ENCODE measurements at places on chromosomes 16 and 17. TPM values are rescaled to one million over a fixed set of nuclear protein-coding genes. Genes with fewer than 3 reads are reported as not detected.

The PIK3R6 gene
- not detected for total RNA-seq

The MYH13 gene
- not detected for total RNA-seq

The MLLT6 gene
- total RNA-seq: 38.6 TPM

The NETO2 gene
- total RNA-seq: 0.93 TPM

The TNFRSF17 gene
- total RNA-seq: not detected

The SDK2 gene
- 1.5 TPM for total RNA-seq

The KRT23 gene
- not detected for total RNA-seq

The FBXO39 gene
- not detected for total RNA-seq

The KRTAP4-5 gene
- total RNA-seq: not detected

The VPS25 gene
- 37.9 TPM for total RNA-seq

The TNFRSF13B gene
- not detected for total RNA-seq

The DNASE1L2 gene
- total RNA-seq: 0.83 TPM

The MYH3 gene
- 0.22 TPM for total RNA-seq

The TMEM238L gene
- total RNA-seq: not detected

- no peak for DNase-seq
These were observed 7.8 kb downstream of the NR1D1 start for GRCh38 chr17:40092581-40092980.

DNA sequence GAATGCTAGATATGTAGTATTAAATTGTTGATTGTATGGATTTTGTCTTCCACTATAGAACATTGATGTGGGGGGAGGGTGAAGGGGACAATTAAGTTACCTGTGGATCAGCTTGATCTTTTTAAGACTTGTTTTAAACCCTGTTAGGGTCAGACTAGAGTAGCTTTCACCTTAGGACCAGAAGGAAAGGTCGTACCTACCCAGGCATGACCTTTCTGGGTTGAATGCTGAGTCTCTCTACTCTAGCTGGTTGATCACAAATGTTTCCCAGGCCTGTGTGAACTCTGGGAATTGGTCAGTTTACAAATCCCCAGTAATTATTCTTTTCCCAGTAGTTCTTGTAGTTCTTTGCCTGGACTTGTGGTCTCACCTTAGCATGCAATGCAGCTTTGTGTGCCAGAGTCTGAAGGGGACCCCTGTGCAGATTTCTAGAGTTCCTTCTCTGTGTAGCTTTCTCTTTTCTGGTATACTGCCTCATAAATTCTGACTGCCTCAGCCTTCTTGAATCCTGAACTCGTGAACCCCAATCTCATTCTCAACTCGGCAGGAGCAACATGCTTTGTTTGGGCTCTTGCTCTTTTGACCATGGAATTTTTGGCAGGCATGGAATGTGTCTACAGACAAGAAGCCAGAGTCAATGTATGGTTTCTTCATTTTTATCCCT, 54.1 kb downstream of the VMP1 start:
- DNase-seq: no peak

GRCh38 chr16:28524681-28525171, 14.0 kb downstream of the NUPR1 start:
- DNase-seq: no peak

DNA sequence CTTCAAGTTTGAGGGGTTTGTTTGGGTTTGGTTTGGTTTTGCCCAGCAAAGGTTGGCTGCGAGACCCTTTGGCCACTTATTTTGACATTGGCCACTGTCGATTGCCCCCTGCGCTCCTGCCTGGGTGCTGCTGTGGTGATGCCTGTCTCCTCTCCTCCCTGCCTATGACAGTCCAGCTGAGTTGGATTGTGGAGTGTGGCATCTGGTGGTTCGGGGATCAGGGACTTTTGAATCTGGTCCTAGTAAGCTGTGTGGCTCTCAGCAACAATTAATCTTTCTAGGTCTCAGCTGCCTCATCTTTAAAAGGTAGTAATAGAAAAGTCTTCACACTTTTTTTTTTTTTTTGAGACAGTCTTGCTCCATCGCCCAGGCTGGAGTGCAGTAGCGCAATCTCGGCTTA, 27.1 kb downstream of the CDK5RAP3 start:
- no peak for DNase-seq

- no peak for DNase-seq
These were observed 237.1 kb downstream of the NTN1 start for GRCh38 chr17:9258115-9259015.

DNA sequence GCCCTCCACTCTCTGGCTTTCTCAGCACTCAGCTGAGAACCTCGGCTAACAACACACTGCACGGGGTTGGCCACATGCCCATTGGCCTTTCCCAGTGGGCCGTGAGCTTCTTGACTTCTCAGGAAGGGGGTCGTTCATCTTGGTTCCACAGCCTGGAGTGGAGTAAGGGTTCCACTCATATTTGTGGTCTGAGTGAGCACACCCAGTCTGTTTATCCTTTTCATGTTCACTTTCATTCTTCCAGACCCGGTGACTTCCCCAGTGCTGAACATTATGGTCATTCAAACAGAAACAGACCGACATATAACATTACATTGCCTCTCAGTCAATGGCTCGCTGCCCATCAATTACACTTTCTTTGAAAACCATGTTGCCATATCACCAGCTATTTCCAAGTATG, 8.2 kb downstream of the MILR1 start:
- no peak for DNase-seq

- no peak for DNase-seq
These were observed 10.8 kb downstream of the MRPS23 start for GRCh38 chr17:57838857-57839570.

GRCh38 chr16:75264457-75264998, 13.1 kb upstream of the BCAR1 start:
- no peak for DNase-seq

- no peak for DNase-seq
These were observed 525.8 kb upstream of the GOT2 start for GRCh38 chr16:59259950-59260319.

DNA sequence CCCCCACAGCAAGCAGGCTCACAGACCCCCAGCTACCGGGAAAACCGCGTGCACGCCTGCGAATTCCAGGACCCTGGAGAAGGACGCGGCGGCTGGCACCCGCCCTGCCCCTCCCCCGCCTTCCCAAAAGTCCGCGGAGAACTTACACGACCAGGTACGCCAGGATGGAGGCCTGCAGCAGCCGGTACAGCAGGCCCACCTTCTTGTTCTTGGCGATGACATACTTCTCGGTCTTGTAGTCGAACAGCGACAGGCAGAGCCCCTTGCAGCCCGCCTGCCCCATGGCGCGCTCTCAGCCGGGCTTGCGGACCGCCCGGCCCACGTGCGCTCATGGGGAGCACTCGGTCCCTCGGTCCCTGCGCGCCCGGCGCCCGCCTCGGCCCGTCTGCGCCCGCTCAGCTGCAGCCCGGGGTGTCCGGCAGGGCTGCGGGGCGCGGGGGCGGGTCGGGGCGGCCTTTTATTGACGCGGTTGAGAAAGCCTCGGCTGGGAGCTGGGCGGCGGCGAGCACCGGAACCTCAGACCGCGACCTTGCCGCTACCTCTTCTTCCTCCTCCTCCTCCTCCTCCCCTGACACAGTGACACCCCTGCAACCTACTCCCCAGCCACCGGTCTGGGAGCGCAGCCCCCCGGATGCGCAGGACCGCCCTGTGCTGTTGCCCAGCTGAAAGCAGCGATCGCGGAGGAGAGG, at the start of gene P2RX5:
TSS of gene P2RX5 (minus strand) at position 433 of the 689 bp plus-strand sequence. CDS start at position 283, 150 bp downstream.
- DNase-seq: no peak

DNA sequence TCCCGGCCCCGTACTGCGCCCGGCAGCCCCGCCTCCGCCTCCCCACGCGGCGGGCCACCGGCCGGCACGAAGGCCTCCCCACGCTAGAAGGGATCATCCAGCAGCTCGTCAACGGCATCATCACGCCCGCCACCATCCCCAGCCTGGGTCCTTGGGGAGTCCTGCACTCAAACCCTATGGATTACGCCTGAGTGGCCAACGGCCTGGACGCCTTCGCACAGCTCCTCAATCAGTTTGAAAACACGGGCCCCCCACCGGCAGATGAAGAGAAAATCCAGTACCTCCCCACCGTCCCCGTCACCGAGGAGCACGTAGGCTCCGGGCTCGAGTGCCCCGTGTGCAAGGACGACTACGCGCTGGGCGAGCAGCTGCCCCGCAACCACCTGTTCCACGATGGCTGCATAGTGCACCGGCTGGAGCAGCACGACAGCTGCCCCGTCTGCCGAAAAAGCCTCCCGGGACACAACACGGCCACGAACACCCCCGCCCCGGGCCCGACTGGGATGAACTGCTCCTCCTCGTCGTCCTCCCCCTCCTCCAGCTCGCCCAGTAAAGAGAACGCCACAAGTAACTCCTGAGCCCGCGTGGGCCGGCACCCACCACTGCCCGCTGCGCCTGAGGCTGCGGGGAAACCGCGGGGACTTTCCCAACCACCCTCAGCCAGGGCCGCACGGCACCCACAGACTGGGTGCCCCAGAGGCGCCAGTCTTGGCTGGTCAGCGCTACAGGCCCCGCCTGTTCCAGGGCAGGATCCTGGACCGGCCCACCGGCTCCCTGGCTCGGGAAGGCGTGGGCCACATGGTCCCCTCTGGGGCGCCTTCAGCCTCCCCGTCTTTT, 39.0 kb upstream of the AKAP1 start:
- DNase-seq: no peak

GRCh38 chr17:79126139-79126538, 51.5 kb downstream of the ENGASE start:
- DNase-seq: no peak

GRCh38 chr16:75590920-75591843, 25.0 kb downstream of the GABARAPL2 start:
- peak; percentile 86 for DNase-seq

DNA sequence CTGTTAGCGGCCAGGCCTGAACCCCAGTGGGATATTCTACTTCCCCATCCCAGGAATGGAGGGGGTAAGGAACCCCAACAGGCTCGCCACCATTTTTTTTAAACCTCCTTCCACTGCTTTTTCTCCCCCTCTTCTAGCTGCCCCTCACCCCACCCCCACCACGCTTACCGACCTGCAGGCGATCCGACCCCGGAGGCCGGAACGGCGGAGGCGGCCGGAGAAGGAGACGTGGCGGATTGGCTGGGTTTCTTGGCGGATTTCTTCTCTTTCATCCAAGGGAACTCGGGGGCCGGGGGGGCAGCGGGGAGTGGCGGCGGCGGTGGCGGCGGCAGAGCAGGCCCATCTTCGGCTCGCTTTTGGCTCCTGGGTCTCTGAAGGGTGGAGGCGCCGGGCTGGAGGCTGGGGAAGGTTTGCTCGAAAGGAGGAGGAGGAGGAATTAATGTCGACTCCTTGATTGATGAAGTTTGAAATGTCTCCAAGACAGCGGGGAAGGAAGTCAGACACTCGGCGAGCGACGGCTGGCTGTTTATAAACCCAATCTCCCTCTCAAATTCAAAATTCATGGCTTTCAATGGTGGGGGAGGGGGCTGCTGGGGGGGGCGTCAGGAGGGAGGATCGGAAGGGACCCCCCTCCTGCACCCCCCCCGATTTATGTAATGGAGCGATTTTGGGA, 424 bp downstream of the HOXB2 start:
- peak; percentile 90 for DNase-seq

- DNase-seq: no peak
These were observed 8.4 kb downstream of the FBRS start for GRCh38 chr16:30666681-30667080.

- DNase-seq: no peak
These were observed 173.3 kb upstream of the CACNG5 start for GRCh38 chr17:66661411-66662256.

- no peak for DNase-seq
These were observed 7.1 kb downstream of the TBX4 start for GRCh38 chr17:61459142-61459809.

DNA sequence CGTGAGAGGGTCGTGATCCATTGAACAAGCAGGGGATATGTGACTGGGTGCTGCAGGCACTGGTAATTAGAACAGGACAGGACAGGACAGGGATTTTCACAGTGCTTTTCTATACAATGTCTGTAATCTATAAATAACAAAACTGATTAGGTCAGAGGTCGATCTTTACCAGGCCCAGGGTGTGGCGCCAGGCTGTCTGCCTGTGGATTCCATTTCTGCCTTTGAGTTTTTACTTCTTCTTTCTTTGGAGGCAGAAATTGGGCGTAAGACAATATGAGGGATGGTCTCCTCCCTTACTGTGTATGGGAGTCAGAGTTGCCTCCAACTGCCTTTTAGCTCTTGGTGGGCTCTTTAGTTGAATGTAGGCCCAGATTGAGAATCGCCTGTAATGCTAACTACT, 1.5 kb upstream of the ZNF764 start:
- DNase-seq: no peak

- DNase-seq: no peak
These were observed 73.3 kb downstream of the PLCG2 start for GRCh38 chr16:81852347-81852746.

GRCh38 chr16:66713076-66713475, 16.5 kb upstream of the CMTM4 start:
- DNase-seq: no peak

GRCh38 chr17:78993241-78993956, 13.7 kb upstream of the LGALS3BP start:
- no peak for DNase-seq

DNA sequence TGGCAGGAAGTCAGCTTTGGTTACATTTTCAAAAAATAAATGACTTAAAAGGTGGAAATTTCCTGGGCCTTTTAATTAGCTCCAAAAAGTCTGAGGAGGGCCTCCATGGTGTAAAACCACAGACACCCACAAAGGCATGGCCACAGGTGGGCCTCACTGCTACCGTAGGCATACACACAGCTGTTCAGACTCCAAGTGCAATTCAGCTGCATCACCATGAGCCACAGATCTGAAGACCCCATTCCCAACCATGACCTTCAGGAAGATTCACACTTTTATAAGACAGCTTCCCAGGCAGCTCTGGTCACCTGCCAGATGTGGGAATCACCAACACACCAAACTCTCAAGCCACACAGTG, 20.6 kb downstream of the CSNK2A2 start:
- DNase-seq: no peak

All from right atrium auricular region (tissue), 2 donors.